ENCODE measurements at places on chromosomes 11 and 22.

GRCh38 chr11:124798991-124799347, 1.2 kb downstream of the MSANTD2 start:
- ATAC-seq = no peak

DNA sequence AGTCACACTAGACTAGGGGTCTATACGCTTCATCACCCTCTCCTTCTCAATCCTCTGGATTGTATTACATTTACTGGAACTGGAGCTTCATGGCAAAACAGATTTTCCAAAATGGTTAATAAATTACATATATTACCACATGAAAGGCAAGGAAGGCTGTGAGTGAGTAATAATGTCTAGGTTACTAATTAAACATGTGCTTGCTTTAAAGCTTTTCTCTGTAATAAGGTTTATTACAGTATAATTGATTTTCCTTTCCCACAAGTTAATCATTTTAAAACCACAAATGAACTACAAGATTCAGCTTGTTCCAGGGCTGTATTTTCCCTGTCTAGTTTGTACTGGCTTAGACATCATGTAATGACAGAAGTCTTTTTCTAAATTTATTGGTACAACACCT, 25.6 kb downstream of the MMP13 start:
- no peak for ATAC-seq

DNA sequence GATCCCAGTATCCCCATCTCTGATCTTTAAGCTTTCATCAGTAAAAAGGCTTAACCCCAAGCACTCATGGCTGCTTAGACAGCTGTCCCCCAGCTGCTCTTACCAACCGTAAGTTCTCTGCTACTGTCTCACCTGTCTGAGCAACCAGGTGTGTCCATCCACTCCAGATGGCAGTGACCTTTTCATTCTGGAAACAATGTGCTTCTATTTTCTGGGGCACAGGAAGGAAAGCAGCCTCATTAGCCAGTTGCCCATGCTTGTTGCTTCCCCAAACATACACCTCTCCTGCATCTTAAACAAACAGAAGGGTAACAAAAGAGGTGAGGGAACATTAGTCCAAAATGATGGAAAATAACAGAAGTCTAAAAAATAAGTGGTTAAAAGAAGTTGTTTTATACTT, 24.4 kb downstream of the SERGEF start:
- ATAC-seq = no peak

GRCh38 chr11:3707176-3707575, 36.0 kb upstream of the CHRNA10 start:
- ATAC-seq = no peak

GRCh38 chr11:86957976-86958646, 2.9 kb upstream of the FZD4 start:
- ATAC-seq = no peak

GRCh38 chr11:8720868-8721608, 38.4 kb downstream of the RPL27A start:
- ATAC-seq = no peak

DNA sequence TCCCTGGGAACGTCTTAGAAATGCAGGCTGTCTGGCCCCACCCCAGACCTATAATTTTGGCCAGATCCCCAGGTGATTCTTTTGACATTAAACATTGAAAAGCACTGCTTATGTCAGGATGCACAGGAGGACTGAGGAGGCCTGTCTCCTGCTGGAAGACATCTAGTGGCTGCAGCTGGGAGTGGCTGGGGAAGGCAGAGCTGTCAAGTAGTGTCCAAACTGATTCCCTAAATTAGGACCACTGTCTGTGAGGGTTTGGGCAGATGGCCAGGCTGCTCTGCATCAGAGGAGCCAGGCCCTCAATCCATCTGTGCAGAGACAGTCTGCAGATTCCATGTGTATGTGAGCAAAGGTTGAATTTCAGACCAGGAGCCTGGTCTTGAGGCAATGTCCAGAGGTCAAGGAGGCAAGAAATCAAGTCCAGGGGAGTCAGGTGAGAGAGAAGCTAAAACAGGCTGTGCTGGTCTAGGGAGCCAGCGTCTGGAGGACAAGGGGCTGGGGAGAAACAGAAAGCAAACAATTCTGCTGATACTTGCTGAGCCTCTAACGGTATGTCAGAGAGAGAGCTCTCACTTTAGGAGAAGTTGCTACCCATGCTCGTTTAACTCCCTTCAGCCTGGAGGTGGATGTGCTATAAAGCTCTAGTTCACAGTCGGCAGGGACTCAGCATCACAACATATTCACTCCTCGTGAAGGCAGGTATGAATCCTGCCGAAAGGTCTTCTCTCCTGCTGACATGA, 15.3 kb upstream of the SYTL2 start:
- no peak for ATAC-seq

- no peak for ATAC-seq
Measured at GRCh38 chr11:76218449-76219178, 12.3 kb upstream of the WNT11 start.

GRCh38 chr11:62593434-62594044, 2.2 kb upstream of the TUT1 start:
- ATAC-seq = no peak

DNA sequence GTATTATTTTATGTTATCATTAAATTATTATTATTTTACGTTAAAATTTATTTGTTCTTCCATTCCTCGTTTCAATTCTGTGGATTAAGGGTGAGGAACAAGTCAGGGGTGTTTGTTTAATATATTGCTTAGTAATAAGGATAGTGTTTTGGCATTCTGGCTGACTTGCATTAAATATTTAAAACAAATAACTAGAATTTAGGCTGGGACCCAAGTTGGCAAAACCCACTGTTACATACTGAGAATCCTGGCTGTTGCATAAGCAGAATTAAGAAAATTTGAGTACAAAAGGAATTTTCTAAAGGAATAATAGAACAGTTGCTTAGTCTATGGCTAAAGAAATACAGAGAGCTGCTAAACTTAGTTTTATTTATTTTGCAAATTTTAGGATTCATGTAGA, 196.4 kb downstream of the GUCY1A2 start:
- ATAC-seq = no peak

DNA sequence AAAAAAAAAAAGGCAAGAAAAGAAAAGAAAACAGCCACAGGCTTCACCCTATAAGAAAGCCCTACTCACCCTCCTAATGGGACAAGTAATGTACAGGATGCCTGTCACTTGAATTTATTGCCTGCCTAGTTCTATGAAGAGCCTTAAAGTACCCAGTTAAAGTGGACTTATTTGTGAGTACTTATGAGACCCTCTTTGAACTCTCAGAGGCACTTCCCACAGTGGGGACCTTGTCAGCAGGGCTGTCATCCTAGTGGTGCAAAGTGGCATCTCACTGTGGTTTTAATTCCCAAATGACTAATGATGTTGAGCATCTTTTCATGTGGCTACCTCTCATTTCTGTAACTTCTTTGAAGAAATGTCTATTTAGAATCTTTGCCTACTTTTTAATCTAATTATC, 41.8 kb upstream of the BARX2 start:
- ATAC-seq = no peak

- no peak for ATAC-seq
Measured at GRCh38 chr11:131644204-131644795, 273.9 kb downstream of the NTM start.

GRCh38 chr11:70490208-70490607, 91.9 kb downstream of the CTTN start:
- no peak for ATAC-seq

- ATAC-seq = no peak
Measured at GRCh38 chr11:206526-207207, 532 bp downstream of the BET1L start.

GRCh38 chr11:61545341-61545740, 35.5 kb downstream of the SYT7 start:
- ATAC-seq = no peak

- ATAC-seq = no peak
Measured at GRCh38 chr22:35837101-35837727, 119.5 kb downstream of the APOL5 start.

DNA sequence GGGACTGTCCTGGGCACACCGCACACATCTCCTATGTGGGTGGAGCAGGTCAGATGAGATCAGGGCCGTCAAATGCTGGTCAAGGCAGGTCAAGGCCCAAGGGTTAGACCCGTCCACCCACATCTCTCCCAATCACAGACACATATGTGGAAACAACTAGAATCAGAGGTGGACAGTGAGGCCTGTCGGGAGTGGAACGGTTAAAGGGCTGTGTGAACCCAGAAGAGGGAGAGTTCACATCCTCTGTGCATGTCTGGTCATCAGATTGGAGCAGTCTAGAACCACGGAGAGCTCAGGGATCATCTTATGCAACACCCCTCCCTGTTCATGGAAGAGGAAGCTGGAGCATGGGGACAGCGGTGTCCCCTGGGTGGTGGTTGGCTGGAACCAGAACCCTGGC, 5.9 kb downstream of the ARL2 start:
- no peak for ATAC-seq

GRCh38 chr22:39179401-39179827, 26.9 kb upstream of the CBX7 start:
- no peak for ATAC-seq

GRCh38 chr11:114088836-114089235, 29.3 kb downstream of the ZBTB16 start:
- ATAC-seq = no peak

- ATAC-seq = no peak
Measured at GRCh38 chr22:30890686-30891442, 77.7 kb downstream of the MORC2 start.

- no peak for ATAC-seq
Measured at GRCh38 chr22:28187612-28188011, 268.6 kb upstream of the PITPNB start.

DNA sequence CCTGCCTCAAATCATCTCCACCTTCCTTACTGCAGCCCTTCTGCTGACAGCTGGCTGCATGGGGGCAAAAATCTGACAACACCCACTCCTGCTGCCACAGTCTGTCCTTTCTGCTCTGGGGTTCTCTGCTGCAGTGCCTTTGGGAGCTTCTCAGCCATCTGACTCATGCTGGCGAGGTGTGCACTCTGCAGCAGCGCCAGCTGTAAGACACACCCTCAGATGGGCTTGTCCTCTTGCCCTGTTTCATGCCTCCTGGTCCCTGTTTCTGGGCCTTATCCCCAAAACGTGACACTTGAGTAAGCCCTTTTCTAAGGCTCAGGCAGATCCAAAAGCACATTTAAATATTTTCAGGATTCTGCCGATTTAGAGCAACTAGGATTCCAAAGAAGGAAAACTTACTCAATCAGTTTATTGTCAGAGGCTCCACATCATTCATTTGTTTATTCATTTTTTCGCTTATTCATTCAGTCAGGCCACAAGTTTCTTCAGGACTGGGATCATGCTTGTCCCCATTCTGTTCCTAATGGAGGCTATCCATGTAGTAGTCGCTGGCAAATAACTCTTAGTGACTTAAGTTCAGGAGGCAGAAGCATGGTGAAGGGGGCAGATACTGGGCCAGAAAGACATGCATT, 60.2 kb downstream of the SMIM38 start:
- no peak for ATAC-seq

DNA sequence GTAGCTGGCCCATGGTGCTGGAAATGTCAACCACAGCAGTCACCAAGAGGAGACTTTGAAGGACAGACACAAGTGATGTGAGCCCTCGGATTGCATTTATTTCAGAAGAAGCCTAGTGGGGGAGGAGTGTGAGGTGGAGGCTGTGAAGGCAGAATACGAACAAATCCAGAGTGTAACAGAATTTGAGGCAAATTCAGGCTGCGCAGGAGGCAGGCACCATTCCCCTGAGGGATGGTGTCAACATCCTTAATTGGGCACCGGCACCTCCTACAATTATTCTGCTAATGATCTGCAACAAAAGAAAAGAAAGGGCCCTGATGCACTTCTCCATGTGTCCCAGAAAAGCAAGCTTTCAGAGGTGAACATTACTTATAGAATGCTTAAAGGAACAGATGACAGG, 32.2 kb downstream of the CWC15 start:
- no peak for ATAC-seq

- no peak for ATAC-seq
Measured at GRCh38 chr22:50183141-50183971, 2.4 kb upstream of the TRABD start.

DNA sequence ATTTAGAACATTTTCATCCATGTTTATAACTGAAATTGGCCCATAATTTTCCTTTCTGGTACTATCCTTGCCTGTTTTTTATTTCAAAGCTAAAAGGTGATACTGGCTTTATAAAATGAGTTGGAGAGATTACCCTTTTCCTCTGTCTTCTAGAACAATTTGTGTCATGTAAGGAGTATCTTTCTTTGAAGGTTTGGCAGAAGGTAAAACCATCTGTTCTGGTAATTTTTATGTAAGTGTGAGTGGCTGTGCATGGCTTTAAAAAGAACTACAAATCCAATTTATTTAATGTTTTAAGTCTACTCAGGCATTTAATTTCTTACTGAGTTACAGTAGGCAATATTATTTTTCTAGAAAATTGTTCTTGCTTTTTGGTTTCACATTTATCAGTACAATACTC, 7.7 kb upstream of the MRGPRD start:
- ATAC-seq = no peak

GRCh38 chr22:20783844-20784723, 10.2 kb downstream of the SERPIND1 start:
- ATAC-seq = peak; percentile 47

- no peak for ATAC-seq
Measured at GRCh38 chr11:69027704-69028372, 14.8 kb upstream of the MRGPRF start.

DNA sequence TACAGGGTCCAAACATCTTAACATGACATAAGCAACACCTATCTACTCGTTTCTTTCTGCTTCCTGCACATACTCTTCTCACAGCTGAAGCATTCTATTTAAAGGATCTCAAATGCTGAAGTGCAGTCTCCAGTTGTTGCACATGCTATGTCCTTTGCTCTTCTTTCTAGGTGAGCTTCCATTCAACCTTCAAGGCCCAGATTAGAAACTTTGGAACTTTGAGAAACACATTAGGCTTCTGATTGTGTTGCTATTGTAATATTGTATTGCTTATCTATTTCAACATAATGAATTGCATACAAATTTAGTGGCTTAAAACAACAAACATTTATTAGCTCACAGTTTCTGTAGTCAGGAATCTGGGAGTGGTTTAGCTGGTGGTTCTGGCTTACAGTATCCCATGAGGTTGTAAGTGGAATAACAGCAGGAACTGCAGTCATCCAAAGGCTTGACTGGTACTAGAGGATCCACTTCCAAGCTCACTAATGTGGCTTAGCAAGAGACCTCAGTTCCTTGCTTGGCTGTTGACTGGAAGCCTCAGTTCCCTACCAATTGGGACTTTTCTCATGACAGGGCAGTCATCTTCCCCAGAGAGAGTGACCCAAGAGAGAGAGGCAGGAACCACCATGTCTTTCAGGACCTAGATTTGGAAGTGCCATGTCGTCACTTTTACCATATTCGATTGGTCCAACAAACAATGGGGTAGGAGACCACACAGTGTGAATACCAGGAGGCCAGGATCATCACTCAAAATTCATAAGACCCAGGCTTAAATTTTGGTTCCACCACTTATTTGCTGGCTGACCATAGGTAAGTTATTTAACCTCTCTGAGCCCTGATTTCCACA, 27.2 kb upstream of the RASSF10 start:
- ATAC-seq = no peak
